ENCODE measurements at places on chromosomes 6 and 20.

- DNase-seq = no peak
These were observed 2.2 kb downstream of the WFDC5 start for GRCh38 chr20:45112754-45113153.

- DNase-seq = no peak
These were observed 20.3 kb downstream of the ASXL1 start for GRCh38 chr20:32378461-32378860.

GRCh38 chr6:156978948-156979347, 201.8 kb downstream of the ARID1B start:
- DNase-seq = no peak

- DNase-seq = no peak
These were observed 7.0 kb upstream of the OR14J1 start for GRCh38 chr6:29294499-29294914.

GRCh38 chr6:19836799-19837510, at the start of gene ID4:
Gene ID4 (plus strand): TSS chr6:19837370. CDS start chr6:19837755, 385 bp downstream.
- DNase-seq = peak; percentile 90

DNA sequence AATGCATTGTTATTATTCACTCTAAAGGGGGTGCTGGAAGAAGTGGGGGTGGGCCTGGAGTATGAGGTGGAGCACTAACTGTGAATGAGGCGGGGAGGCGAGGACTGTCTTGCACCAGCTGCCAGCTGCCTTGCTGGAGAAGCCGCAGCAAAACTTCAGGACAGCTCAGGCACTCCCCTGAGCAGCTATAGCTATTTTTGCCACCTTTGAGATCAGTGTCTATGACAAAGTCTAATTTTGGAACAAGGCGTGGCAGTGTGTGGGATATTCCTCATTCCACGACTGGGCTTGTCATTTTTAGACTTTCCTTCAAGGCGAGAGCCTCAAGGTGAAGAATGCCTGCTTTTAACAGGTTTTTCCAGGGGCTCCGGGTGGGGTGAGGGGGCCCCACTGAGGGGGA, 143.8 kb downstream of the DOK5 start:
- DNase-seq = no peak

DNA sequence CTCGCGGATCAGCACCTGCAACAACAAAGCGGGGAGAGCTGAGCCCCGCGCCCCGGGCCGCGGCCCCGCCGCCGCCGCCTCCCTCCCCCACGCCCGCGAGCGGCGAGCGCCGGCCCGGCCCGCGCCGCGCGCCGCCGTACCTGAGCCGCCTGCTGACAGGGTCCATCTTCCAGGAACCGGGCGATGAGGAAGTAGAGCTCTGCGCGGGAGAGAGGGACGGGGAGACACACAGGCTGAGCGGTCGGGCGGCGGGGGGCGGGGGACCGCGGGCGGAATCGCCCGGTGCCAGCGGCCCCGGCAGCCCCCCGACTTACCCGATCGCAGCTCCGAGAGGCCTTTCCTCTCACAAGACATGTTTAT, 359 bp downstream of the PHIP start:
- no peak for DNase-seq

DNA sequence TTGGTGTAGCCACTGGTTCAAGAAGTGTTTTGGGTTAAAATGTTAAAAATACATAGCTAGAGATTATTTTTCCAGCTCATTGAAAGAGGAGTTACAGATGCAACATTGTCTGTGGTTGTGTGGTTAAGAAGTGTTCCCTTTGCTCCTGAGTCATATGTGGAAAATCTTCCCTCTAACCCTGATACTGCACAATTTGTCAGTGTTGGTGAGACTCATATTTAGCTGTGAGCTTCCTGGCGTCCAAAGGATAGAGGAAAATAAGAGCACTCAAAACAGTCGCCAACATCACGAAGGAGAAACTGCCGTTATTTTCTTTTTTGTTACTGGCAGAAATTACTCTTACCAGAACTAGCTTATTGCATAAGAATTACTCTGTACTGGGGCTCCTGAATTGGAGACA, 250.4 kb downstream of the CDH4 start:
- no peak for DNase-seq

GRCh38 chr20:53405139-53405538, 188.5 kb downstream of the ZNF217 start:
- no peak for DNase-seq

DNA sequence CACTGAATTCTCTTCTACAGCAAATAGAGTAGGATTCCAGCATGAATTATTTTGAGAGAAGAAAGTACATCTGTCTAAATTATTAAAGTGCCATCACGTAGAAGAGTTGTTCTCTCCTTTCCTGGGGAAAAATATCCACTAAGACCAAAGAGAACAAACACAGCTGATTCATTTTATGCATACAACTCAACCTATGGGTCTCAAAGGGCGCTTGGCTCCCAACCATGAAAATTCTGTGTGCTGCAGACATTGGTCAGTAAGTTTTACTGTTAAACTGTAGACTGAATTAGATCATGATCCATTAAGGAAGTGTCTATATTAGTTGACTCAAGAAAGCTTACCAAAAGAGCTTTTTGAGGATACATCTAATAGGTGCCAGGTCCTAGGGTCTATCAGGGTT, 83.5 kb downstream of the FRK start:
- DNase-seq = no peak
